ENCODE measurements at places on chromosomes 3 and 15.

DNA sequence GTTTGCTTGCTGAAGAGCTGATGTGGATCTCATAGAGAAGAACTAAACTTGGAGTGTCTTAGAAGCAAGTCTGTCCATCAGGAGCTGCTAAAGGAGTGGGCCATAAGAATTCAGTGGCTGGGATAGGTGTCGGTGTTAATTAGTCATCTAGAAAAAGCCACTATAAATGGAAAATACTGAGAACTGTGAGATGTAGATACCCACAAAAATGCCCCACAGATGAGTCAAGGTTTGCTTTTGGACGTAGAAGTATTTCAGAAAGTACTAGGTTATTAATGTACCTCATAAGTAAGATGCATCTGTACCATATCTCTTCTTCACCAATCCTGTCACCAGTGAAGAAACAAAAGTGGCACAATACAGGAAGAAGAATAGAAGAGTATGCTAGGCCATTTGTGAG is 530.9 kb upstream of the TGFBR2 start:
- DNase-seq = no peak

DNA sequence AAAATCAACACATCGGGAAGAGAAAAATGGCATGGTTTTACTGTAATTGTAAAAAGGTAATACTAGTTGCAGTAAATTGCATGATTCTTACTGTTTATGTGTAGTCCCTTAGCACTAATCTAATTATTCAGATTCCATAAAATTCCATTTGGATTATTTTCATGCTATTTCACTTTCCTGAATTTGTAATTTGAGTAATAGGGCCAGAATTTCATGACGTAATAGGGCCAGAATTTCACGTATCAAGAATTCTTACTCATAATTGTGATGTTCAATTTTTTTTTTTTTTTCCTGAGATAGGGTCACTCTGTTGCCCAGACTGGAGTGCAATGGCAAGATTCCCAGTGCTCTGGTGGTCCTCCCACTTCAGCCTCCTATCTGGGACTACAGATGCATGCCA is 2.9 kb upstream of the U2SURP start:
- DNase-seq = no peak

GRCh38 chr15:58179741-58180381 is 41.7 kb downstream of the AQP9 start:
- no peak for DNase-seq

DNA sequence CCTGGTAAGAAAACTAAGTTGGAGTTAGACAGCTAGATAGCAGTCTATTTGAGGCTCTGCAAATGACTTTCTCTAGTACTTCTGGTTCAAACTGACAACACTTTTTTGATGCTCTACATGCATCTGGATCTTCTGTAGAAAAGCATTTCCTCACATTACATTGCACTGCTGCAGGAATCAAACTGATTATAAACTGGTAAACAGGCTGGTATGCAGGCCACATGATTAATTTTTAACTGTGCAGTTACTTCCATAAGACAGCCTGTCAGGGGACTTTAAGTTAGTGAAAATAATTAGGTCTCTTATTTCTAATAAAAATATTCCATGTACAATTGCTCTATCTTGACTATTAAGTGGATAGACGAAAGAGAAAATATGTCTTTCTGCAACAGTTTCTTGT is 550.0 kb upstream of the ALCAM start:
- no peak for DNase-seq

DNA sequence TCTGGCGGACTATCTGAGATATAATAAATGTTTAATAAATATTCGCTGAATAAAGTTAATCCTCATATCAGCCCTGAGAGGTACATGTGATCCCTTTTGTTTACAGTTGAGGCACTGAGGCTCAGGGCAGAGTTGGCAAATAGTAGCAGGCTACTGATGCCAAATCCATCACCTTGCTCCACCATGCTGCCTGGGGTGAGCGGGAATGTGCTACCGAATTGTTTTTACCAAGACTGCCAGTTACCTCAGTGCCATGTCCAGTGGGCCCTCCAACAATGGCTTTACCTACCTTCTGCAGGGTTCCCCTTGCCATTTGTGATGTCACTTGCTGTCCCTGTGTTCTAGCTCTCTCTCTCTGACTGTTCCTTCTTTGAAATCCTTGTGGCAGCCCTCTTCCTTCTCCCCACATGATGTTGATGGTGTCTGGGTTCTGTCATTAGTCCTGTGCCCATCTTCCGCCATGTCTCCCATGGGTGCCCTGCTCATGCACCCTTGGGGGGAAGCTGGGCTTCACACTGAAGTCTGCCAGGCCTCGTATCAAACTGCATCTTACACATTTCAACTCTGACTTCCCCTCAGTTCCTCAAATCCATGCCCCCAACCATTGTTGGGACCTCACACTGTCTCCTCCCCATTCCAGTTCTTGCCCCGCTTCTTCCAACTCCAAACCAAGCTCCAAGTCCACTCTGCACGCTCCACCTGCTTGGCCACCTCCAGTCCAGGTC is 35.4 kb downstream of the SLCO2A1 start:
- DNase-seq = no peak

GRCh38 chr3:184259878-184260723 is 1.3 kb downstream of the CAMK2N2 start:
- DNase-seq = no peak

GRCh38 chr3:158830391-158830790 is 28.5 kb downstream of the MFSD1 start:
- no peak for DNase-seq

GRCh38 chr3:17765819-17766472 is 23.5 kb upstream of the TBC1D5 start:
- no peak for DNase-seq

GRCh38 chr3:58731673-58732072 is 65.1 kb upstream of the FAM3D start:
- DNase-seq = no peak

DNA sequence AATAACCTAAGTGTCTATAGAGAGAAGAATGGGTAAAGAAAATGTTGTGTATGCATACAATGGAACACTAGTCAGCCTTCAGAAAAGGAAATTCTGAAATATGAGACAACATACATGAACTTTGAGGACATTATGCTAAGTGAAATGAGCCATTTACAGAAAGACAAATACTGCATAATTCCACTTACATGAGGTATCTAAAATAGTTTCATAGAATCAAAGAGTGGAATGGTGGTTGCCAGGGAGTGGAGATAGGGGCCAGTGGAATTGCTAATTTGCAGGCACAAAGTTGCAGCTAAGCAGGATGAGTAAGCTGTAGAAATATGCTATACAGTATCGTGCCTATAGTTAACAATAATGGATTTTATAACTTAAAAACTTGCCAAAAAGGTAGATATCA is 779.6 kb upstream of the ARPP21 start:
- DNase-seq = no peak

DNA sequence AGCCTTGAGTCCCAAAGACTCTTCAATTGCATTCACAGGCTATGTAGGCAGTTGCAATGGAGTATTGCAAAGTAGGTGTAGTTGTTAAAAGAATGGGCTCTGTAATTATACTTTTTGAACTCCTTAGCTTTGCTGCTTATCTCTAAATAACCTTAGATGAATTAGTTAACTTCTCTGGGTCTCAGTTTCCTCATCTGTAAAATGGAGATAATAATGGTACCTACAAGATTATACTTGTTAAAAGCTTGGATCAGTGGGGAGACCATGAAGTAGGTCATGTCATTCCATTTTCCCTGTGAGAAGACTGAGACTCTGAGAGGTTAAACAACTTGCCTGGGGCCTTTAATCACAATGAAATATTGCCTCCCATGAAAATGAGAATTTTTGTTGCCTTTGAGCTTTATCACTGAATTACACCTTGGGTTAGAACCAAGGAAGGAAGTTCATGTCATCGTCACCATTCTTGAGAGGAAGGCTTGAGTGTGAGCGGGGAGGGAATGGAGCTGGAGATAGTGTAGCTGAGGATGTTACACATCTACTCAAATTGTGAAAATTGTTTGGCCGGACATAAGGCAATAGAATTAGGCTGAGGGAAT is 38.1 kb downstream of the CTDSPL start:
- DNase-seq = no peak

- no peak for DNase-seq
Observed at GRCh38 chr3:160956785-160957184, 148.4 kb downstream of the B3GALNT1 start.

- DNase-seq = peak; percentile 64
Observed at GRCh38 chr3:78969483-78969882, 798.3 kb downstream of the ROBO1 start.

- DNase-seq = peak; percentile 60
Observed at GRCh38 chr15:70505411-70505919, 257.9 kb downstream of the UACA start.

DNA sequence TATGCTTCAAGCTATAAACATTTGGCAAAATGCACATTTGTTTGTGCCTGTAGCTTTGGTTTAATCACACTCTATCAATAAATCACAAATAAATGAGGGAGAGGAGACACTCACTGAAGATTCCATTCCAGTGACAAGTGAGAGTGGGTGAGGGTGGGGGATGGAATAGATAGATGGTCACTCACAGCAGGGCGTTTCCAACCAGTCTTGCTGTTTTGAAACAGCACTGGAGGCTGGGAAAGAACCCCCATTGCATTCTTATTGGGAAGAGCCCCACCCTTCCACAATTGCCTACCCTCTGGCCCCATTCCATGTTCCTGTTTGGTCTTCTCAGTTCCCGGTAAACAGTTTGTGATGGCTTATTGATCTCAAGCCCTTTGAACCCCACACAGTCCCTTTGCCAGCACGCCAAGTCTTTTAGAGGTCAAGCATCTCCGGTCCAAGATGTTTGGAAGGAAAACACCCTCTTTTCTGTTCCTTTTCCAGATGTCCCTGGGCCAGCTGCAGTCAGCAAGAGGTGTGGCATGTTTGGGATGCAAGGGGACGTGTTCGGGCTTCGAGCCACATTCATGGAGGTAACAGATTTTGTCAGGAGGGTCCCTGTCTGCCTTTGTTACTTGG is 30.7 kb downstream of the LMCD1 start:
- no peak for DNase-seq

- DNase-seq = no peak
Observed at GRCh38 chr15:90970274-90970673, 15.6 kb downstream of the RCCD1 start.

- no peak for DNase-seq
Observed at GRCh38 chr15:78938658-78939488, 6.0 kb downstream of the CTSH start.

- no peak for DNase-seq
Observed at GRCh38 chr3:125693887-125694286, 98.6 kb upstream of the OSBPL11 start.

DNA sequence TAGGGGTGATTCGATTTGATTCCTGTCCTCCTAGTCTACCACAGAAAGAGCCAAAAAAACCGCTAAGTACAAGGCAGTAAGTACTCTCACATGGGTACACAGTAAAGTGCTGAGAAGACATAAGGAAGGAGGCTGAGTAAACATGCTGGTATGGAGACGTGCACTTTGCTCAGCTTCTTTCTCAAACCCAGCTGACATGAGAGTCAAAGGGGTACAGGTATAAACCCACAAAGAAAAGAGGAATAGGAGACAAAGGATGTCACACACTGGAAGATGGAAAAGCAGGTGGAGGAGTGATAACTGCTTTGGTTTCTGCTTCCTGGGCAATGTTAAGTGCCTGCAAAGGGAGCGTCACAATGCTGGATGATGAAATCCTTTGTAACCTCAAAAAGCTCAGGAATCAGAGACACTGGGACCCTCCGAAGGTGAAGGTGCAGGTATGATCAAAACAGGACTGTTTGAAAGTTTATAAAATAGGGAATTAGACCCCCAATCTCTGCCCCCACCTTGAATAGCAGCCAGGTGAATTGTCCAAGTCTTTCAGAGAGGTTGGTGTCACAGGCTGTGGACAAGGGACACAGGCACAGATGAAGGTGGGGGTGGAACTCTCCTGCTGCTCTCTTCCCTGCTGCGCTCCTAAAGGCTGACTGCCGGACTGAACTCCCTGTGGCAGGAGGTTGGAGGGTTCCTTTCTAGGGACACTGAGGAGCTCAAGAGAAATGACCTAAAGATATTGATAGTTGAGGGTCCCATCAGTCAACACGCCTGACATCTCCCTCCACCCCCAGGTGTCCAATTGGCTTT is 101.8 kb downstream of the RAB11A start:
- no peak for DNase-seq

DNA sequence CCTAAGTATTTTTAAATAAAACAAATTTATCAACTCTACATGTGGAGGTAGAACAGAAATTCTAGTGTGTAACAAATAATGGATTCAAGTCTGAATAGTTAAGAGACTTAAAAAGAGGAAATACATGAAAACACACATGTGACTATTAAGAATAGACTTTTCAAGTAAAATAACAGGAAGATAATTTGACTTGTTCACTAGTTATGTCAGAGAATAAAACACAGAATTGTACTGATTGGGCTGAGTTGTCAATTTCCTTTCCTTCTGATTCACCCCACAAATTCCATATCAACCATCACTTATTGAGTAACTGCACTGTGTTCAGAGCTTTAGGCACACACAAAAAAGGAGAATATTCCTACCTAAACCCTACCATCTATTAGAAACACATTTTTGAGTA is 557.2 kb downstream of the TUSC7 start:
- no peak for DNase-seq

DNA sequence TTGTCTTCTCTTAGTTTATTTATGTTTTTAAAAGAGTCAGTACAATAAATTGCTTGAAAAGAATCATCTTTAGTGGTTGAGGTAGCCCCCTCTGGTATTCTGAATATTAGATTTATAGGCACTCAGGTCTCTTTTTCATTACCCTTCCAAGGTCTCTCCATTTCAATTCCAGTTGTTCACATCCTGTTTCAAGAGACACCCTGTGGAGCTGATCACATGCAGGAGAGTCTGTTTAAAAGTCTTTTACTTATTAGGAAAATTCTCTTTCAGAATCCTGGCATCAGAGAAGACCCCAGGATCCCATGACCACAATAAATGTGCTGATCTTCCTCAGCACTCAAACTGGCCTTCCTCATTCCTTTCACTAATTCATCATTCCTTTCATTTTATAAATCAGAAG is 195.7 kb downstream of the ZIC4 start:
- no peak for DNase-seq

GRCh38 chr3:195853996-195854395 is 42.3 kb upstream of the MUC4 start:
- no peak for DNase-seq

- DNase-seq = no peak
Observed at GRCh38 chr15:40754883-40755811, at the start of gene RMDN3. Gene RMDN3, minus strand, starts transcription at chr15:40755254. Its CDS starts 471 bp downstream, at chr15:40754783.

- DNase-seq = no peak
Observed at GRCh38 chr3:107272471-107272870, 104.8 kb upstream of the CCDC54 start.

DNA sequence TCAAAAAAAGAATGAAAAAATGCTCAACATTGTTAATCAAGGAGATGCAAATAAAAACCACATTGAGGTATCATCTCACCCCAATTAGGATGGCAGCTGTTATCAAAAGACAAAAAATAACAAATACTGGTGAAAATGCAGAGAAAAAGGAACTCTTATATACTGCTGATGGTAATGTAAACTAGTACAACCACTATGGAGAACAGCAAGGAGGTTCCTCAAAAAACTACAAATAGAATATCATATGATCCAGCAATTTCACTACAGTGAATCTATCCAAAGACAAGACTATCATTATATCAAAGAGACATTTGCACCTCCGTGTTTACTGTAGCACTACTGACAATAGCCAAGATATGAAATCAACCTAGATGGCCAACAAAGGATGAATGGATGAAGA is 58.4 kb downstream of the PEAK1 start:
- no peak for DNase-seq
